ENCODE measurements at places on chromosomes 12 and 14.

GRCh38 chr12:124289634-124290600, 5.0 kb upstream of the RFLNA start:
- H3K27ac ChIP-seq = peak overlapping the region; percentile 79
- H3K4me3 ChIP-seq = peak overlapping the region; percentile 42
- peaks cover 6% of the 10 kb centered on the region for H3K27me3 ChIP-seq
- peaks cover 42% of the 10 kb centered on the region for H3K4me1 ChIP-seq
- H3K36me3 ChIP-seq = peaks cover 10% of the 10 kb centered on the region
- DNase-seq = no peak

DNA sequence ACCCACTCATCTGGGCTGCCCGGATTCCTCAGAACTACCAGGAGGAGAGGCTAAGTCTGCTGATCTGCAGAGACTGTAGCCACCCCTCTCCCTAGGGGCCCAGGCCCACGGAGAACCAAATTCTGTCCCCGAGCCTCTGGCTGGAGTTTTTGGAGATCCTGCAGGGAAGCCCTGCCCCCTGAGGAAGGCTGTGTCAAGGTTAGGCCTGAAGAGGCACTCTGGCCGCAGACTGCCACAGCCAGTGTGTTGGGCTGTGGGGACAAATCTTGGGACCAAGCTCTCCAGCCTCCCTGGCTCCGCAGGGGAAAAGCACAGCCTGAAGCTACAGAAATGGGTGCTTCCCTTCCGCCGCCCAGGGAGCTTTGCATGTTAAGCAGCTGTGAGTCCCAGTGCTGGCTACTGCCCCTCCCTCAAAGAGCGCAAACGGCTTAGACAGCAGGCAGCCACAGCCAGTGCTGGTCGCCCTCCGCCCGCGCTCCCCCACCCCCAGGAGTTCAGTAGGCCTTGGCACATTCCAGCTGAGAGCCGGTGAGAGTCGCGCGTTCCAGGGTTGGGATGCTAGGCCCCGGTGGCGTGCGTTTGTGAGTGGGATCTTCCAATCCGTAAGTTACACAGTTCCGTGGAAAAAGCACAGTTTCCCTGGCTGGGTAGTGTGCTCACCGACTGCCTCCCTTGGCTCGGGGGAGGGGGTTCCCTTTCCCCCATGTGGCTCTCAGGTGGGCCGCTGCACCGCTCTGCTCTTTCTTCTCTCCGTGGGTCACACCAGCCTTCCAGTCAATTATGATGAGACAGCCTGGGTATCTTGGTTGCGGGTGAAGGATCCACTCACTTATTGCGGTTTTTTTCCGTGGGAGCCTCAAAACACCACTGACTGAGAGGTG, 13.2 kb downstream of the CLEC4E start:
- H3K4me1 ChIP-seq = no peaks in the 10 kb centered on the region
- H3K27ac ChIP-seq = no peak overlapping the region
- H3K27me3 ChIP-seq = no peaks in the 10 kb centered on the region
- no peak overlapping the region for H3K4me3 ChIP-seq
- peaks cover 5% of the 10 kb centered on the region for H3K36me3 ChIP-seq

- DNase-seq = no peak
- H3K27ac ChIP-seq = no peak overlapping the region
- H3K36me3 ChIP-seq = peaks cover 4% of the 10 kb centered on the region
- H3K4me1 ChIP-seq = peaks cover 27% of the 10 kb centered on the region
- H3K4me3 ChIP-seq = no peak overlapping the region
These were observed 79.7 kb downstream of the SPTB start for GRCh38 chr14:64800000-64800399.

DNA sequence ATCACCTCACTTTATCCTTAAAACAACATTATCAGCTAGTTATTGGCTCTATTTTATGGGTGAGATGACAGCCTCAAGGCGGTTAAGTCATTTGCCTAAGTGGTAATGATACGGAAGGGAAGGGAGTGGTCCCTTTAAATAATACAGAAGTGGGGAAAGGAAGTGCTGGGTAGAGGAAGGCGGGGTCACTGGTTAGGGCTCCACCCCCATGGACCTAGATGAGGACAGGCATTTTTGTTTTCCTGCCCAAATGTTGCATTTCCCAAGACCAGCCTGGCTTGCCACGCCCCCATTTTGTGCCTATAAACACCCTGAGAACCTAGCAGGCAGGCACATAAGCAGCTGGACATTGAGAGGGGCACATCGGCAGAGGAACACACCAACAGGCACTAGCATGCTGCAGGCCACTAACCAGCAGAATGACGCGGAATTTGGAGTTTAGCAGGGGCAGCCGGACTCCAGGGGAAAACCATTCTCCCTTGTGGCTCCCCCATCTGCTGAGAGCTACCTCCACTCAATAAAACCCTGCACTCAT, 100.9 kb downstream of the EPS8 start:
- H3K4me1 ChIP-seq = peaks cover 11% of the 10 kb centered on the region
- H3K27me3 ChIP-seq = peaks cover 2% of the 10 kb centered on the region
- peak overlapping the region; percentile 63 for H3K27ac ChIP-seq
- H3K4me3 ChIP-seq = peak overlapping the region; percentile 65

GRCh38 chr14:75183225-75183624, 6.8 kb upstream of the TMED10 start:
- no peak overlapping the region for H3K4me3 ChIP-seq
- no peaks in the 10 kb centered on the region for H3K27me3 ChIP-seq
- H3K27ac ChIP-seq = no peak overlapping the region
- H3K4me1 ChIP-seq = no peaks in the 10 kb centered on the region
- DNase-seq = no peak
- no peaks in the 10 kb centered on the region for H3K36me3 ChIP-seq

DNA sequence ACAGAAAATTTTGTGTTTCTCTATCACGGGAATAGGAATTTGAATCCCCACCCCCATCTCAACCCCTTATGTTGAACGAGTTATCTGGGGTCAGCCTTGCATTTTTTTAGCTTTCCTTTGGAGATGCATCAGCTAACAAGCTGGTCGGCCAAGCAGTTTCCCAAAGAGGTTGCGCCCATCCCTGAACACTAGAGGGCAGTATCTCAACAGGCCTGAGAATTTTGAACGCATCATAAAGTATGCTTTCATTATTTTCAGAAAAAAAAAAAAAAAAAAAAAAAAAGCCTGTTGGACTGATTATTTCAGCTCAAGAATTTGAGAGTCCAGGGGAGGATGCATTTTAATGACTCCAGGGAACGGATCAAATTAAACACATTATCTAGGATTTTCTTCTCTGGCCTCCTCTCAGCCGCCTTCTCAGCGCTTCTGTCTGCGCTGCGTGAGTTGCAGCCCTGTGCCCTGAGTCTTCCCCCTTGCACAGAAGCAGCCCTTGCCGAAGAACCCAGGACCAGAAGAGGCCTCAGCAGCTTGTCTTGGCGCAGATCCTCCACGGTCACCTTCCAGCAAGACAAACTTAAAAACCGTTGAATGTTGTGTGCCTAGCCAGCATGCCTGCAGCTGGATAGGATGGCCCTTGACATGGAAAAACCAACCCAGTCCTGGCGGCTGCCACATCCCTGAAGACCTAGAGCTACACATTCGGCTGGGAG, 76.6 kb upstream of the GZMB start:
- H3K27ac ChIP-seq = peak overlapping the region; percentile 48
- H3K4me3 ChIP-seq = no peak overlapping the region
- H3K36me3 ChIP-seq = no peaks in the 10 kb centered on the region
- peak; percentile 64 for DNase-seq

GRCh38 chr12:124884587-124885438, 21.1 kb upstream of the SCARB1 start:
- H3K36me3 ChIP-seq = no peaks in the 10 kb centered on the region
- no peak for DNase-seq
- H3K27me3 ChIP-seq = no peaks in the 10 kb centered on the region
- H3K27ac ChIP-seq = peak overlapping the region; percentile 12

GRCh38 chr12:92987362-92987761, 58.3 kb upstream of the EEA1 start:
- H3K27ac ChIP-seq = no peak overlapping the region
- H3K27me3 ChIP-seq = no peaks in the 10 kb centered on the region

DNA sequence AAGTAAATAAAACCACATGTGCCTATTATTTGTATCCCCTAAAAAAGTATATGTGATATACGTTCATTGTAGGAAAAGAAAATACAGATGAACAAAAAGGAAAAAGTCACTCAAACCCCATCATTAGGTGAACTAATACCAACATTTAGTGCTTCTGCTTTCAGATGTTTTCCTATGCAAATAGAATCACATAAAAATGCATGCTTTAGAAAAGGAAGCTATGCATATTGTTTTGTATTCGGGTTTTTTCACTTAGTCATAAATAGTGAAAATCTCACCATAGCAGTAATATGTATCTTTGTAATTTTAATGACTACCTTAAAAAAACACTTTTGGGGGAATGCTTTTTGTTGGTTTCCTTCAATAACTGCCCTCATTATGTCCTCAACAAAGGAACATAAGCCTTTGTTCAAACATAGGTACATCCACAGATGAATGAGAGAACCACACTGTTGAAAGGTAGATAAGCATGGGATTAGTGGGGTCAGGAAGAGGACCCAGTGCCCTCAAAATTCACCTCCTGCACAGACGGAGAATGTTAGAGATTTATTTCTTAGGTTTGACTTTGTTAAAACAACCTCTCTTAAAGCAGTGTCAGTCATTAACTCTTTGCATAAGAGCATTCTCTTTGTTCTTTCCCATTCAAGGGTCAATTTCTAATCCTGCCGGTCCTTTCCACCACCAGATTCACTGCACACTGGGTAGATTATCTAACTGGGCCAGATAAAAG, 6.5 kb downstream of the AMDHD1 start:
- H3K4me3 ChIP-seq = no peak overlapping the region
- H3K27me3 ChIP-seq = no peaks in the 10 kb centered on the region
- no peaks in the 10 kb centered on the region for H3K4me1 ChIP-seq
- DNase-seq = no peak
- no peaks in the 10 kb centered on the region for H3K36me3 ChIP-seq

- H3K27ac ChIP-seq = no peak overlapping the region
- no peaks in the 10 kb centered on the region for H3K27me3 ChIP-seq
- H3K4me3 ChIP-seq = no peak overlapping the region
- DNase-seq = no peak
These were observed 629.5 kb downstream of the TRHDE start for GRCh38 chr12:72901685-72902084.

GRCh38 chr12:72433298-72433697, 161.1 kb downstream of the TRHDE start:
- DNase-seq = no peak
- H3K36me3 ChIP-seq = no peaks in the 10 kb centered on the region
- H3K4me1 ChIP-seq = peaks cover 4% of the 10 kb centered on the region
- no peak overlapping the region for H3K27ac ChIP-seq
- no peak overlapping the region for H3K4me3 ChIP-seq

DNA sequence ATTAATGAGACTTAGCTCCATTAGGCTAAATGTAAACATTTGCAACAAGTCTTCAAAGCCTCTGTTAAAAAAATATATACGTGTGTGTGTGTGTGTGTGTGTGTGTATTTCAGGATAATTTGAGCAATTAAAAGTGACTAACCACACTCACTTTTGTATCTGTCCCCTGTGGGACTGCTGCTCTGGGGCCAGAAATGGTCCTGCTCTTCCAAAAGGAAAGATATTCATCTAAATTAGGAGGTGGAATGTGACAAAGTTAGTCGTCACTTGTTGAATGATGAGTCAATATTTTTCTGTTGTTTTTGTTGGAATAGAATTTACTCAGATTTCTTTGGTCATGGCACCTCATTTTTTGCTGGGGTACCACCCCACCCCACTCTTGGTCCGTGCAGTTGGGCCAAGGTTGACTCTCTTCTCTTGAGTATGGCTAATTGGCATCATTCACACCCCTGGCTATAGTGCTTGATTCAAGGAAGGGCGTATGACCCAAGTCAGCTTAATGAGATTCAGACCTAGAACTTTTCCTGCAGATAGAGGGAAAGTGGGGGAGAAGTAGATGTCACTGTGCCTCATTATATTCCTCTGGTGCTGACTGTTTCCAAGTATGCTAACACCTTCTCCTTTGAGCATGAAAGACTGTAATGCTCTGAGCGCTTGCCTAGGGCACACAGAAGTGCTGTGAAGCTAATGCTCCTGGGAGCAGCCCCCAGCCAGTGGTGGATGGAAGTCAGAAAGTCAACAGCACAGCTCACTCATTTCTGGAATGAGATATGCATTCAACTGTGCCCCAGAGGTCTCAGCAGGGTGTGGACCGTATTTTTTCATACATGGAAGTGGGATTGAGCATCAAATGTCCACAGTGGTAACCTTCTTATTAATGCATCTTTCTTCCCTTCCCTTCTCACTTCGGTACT, 577.0 kb upstream of the TBX3 start:
- H3K36me3 ChIP-seq = no peaks in the 10 kb centered on the region
- no peak for DNase-seq
- H3K27me3 ChIP-seq = no peaks in the 10 kb centered on the region
- no peak overlapping the region for H3K27ac ChIP-seq

GRCh38 chr14:59320361-59320760, 131.9 kb downstream of the DAAM1 start:
- H3K4me3 ChIP-seq = no peak overlapping the region
- DNase-seq = no peak
- no peaks in the 10 kb centered on the region for H3K36me3 ChIP-seq
- H3K27me3 ChIP-seq = no peaks in the 10 kb centered on the region
- no peaks in the 10 kb centered on the region for H3K4me1 ChIP-seq

GRCh38 chr12:131912518-131913274, 16.4 kb upstream of the PUS1 start:
- no peak for DNase-seq
- H3K36me3 ChIP-seq = no peaks in the 10 kb centered on the region
- no peak overlapping the region for H3K27ac ChIP-seq
- H3K4me3 ChIP-seq = no peak overlapping the region
- H3K27me3 ChIP-seq = peaks cover 4% of the 10 kb centered on the region
- no peaks in the 10 kb centered on the region for H3K4me1 ChIP-seq

DNA sequence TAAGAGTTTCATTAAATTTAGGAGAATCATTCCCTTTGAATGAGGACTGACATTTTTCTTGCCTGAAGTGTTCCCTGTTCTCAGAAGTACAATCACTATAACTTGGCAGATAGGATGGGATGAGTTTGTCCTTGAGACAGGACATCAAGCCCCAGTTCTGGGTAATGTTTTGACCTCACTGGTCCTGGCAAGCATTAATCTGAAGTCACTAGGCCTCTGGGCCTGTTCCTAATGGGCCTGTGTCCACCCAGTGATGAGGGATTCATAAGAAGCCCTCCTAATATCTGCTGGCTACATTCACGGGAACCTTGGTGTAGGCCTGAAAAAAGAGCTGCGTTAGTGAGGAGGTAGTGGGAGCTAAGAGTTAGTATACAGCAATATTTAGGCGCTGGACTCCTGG, 37.2 kb downstream of the NINJ2 start:
- DNase-seq = no peak
- peaks cover 9% of the 10 kb centered on the region for H3K4me1 ChIP-seq
- H3K27ac ChIP-seq = no peak overlapping the region
- H3K36me3 ChIP-seq = no peaks in the 10 kb centered on the region

DNA sequence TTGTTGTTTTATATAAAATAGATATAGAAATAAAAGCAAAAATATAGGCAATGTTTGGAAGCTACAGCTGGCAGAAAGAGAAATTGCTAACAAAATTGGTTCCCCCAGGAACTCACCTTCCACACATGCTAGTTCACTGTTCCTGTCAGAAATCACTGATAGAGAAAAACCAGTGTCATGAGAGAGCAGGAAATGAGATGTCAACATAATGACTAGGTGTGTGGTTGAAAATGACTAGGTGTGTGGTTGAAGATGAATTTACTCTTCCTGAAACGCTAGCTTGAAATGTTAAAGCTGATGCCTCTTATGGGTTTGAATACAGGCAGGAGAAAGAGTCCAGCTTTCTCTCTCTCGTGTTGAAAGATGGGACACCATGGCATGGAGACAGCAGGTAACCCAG, 216.3 kb downstream of the C12orf42 start:
- no peak overlapping the region for H3K4me3 ChIP-seq
- no peaks in the 10 kb centered on the region for H3K27me3 ChIP-seq
- no peaks in the 10 kb centered on the region for H3K36me3 ChIP-seq
- H3K4me1 ChIP-seq = no peaks in the 10 kb centered on the region
- no peak for DNase-seq
- no peak overlapping the region for H3K27ac ChIP-seq

- H3K4me3 ChIP-seq = no peak overlapping the region
- no peaks in the 10 kb centered on the region for H3K36me3 ChIP-seq
These were observed 81.1 kb downstream of the NKX2-1 start for GRCh38 chr14:36438883-36439282.
